ENCODE measurements at places on chromosomes 5 and 9.

- H3K4me3 ChIP-seq, result no peak overlapping the region
- peaks cover 18% of the 10 kb centered on the region for H3K4me1 ChIP-seq
- H3K36me3 ChIP-seq, result no peaks in the 10 kb centered on the region
- H3K27ac ChIP-seq, result no peak overlapping the region
These were observed 27.6 kb downstream of the ZDHHC11B start for GRCh38 chr5:756865-757345.

GRCh38 chr5:50667023-50667652 lies 701 bp downstream of the PARP8 start:
- no peaks in the 10 kb centered on the region for H3K27me3 ChIP-seq
- peaks cover 55% of the 10 kb centered on the region for H3K4me1 ChIP-seq
- H3K27ac ChIP-seq, result peak overlapping the region; percentile 100
- peaks cover 16% of the 10 kb centered on the region for H3K36me3 ChIP-seq

DNA sequence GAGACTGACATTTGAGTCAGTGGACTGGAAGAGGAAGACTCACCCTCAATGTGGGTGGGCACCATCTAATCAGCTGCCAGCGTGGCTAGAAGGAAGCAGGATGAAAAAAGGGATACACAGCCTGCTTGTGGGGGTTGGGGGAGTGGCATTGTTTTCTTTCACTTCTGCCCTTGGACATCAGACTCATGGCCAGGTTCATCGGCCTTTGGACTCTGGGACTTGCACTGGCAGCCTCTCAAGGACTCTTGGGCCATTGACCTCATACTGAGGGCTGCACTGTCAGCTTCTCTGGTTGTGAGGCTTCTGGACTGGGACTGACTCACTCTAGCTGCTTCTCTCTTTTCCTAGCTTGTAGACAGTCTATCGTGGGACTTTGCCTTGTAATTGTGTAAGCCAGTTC lies 374.9 kb downstream of the TLE1 start:
- no peaks in the 10 kb centered on the region for H3K36me3 ChIP-seq
- no peaks in the 10 kb centered on the region for H3K27me3 ChIP-seq
- no peak overlapping the region for H3K4me3 ChIP-seq
- no peak overlapping the region for H3K27ac ChIP-seq
- H3K4me1 ChIP-seq, result no peaks in the 10 kb centered on the region

- no peak overlapping the region for H3K4me3 ChIP-seq
- H3K27ac ChIP-seq, result no peak overlapping the region
- peaks cover 8% of the 10 kb centered on the region for H3K27me3 ChIP-seq
- no peaks in the 10 kb centered on the region for H3K36me3 ChIP-seq
- H3K4me1 ChIP-seq, result no peaks in the 10 kb centered on the region
These were observed 14.9 kb downstream of the ZNF474 start for GRCh38 chr5:122144236-122144635.

DNA sequence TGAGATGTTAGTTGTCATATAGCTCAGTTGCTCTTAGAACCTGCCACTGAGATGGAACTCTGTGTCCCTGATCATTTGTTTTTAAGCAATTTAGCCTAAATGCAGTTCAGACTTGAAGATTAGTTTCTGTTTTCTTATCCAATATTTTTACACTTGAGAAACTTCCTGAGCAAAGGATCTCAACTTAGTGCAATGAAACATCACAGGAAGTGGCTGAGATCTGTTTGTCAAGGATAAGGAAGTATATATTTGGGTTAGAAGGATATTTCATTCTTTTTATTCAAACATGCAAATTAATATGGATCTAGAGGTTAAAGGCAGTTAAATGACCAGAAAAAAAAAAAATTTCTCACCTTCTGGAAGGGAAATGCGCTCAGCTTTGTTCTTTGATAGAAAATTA lies 19.7 kb upstream of the F2R start:
- H3K4me1 ChIP-seq, result no peaks in the 10 kb centered on the region
- no peak overlapping the region for H3K27ac ChIP-seq
- peaks cover 46% of the 10 kb centered on the region for H3K36me3 ChIP-seq
- no peaks in the 10 kb centered on the region for H3K27me3 ChIP-seq
- no peak for DNase-seq

DNA sequence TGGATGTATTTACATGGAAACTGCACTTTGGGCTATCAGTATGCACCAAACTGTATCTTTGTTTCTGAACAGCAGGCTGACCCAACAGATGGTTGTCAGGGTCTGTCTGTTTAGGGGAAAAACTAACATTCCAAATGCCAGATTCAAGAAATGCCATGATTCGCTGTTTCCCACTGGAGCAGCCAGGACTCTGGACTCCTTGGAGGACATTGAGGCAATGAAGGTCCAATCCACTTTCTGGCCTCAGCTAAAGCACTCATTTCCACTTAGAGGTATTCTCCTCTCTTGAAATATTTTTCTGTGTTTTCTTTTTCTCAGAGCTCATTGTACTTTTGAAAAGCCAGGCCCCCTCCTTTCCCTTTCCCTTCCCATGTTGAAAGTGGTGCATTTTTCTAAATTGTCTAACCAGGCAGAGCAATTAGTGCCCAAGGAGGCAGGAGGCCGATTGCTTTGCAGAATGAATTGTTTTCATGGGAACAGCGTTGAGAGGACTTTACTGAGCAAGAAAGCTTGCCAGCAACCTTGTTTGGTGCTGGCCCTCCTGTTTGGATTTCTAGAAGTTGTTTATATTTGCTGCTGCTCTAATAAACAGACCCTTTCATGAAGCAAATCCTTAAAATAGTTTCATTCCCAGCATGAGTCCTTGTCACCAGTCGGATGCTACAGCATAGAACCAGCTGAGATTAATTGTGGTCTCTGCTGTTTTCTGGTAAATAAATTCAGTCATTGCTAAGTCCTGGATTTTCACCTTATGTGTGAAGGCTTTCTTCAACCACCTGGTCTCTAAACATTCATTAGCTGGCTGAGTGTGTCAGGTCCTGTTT lies 132.8 kb upstream of the TAF11L2 start:
- no peak overlapping the region for H3K4me3 ChIP-seq
- H3K36me3 ChIP-seq, result no peaks in the 10 kb centered on the region
- no peak for DNase-seq
- H3K4me1 ChIP-seq, result no peaks in the 10 kb centered on the region
